ENCODE measurements at places on chromosomes 6 and 20.
A peak's percentile ranks its signal among the peaks of the same experiment; 100 is the strongest.

GRCh38 chr20:41632896-41633295 lies 14.7 kb upstream of the CHD6 start:
- peak; percentile 16 for DNase-seq

GRCh38 chr6:21023210-21023609 lies 489.0 kb downstream of the CDKAL1 start:
- no peak for DNase-seq

DNA sequence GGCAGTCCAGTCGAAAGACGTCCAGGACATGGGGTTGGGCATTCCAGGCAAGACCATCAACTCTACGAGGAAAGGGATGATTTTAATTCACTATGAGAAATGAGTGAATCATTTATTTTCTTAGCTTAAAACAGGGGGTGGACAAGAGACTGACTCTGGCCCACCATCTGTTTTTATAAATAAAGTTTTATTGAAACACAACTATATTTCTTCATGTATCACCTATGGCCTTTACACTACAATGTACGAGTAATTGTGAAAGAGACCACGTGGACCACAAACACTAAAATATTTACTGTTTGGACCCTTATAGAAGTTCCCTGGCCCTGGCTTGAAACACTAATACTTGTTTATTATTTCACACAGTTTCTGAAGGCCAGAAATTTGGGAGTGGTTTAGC lies 15.6 kb upstream of the RSPO4 start:
- no peak for DNase-seq

DNA sequence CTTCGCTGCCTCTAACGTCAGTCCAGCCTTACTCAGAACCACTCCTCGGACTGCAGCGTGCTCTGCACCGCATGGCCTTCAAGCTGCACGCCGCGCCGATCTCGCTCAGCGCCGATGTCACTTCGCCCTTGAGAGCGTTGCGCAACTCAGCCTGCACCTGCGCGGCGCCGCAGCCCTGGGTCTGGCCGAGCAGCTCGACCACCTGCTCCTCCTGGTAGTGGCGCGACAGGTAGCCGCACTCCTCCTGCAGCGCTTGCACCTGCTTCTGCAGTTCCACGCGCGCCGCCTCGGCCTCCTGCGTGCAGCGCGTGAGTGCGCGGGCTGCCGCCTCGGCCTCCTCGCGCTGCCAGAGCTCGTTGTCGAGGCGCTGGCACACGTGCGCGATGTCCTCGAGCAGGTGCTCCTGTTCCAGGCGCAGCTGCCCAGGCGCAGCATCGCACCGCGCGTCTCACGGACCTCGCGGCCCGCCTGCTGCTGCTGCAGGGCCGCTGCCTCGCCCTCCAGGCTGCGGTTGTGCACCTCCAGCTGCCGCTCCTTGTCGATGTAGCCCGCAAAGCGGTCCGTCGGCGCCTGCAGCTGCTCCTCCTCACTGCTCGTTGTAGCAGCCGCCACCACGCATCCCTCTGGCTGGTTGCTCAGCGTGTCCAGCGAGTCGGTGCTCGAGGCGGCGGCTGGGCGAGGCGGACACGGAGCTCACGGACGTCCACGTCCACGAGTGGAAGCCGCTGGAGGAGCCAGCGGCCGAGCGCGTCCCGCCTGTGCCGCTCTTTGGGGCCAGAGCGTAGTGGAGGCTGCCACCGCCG lies 380.6 kb upstream of the CHD6 start:
- no peak for DNase-seq

- no peak for DNase-seq
Measured at GRCh38 chr6:1538369-1538768, 71.3 kb upstream of the FOXC1 start.

DNA sequence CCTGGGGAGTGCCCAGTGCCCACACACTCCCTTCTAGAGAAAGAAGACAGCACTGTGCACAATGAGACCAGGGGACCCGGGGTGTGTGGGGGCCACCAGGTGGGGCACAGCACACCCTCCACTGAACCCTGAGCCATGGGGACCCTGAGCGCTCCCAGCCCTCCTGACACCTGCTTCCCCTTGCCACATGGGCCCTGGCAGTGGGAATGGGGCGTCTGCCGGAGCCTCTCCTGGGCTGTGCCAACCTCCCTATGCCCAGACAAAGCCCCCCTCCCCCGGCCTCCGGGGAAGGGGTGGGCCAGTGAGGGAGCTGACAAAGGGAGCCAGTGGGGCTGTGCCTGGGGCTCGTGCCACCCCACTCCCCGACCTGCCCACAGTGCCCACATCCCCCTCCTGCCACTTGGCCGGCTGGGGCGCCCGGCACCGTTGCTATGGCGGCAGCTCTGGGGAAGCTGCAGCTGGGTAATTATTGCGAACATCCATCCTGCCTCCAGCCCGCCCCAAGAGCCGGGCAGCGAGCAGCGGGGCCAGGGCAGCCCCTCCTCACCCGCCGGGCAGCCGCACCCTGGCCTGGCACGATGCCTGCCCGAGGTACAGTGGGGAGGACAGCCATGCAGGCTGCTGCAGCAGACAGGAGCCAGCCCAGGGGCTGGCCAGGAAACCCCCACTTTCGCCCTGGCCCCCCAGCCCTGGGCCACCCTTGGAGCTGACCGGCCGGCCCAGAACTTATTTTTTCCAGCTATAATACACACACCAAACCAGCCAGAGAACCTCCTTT lies 41.9 kb upstream of the NOL4L start:
- DNase-seq: peak; percentile 5

DNA sequence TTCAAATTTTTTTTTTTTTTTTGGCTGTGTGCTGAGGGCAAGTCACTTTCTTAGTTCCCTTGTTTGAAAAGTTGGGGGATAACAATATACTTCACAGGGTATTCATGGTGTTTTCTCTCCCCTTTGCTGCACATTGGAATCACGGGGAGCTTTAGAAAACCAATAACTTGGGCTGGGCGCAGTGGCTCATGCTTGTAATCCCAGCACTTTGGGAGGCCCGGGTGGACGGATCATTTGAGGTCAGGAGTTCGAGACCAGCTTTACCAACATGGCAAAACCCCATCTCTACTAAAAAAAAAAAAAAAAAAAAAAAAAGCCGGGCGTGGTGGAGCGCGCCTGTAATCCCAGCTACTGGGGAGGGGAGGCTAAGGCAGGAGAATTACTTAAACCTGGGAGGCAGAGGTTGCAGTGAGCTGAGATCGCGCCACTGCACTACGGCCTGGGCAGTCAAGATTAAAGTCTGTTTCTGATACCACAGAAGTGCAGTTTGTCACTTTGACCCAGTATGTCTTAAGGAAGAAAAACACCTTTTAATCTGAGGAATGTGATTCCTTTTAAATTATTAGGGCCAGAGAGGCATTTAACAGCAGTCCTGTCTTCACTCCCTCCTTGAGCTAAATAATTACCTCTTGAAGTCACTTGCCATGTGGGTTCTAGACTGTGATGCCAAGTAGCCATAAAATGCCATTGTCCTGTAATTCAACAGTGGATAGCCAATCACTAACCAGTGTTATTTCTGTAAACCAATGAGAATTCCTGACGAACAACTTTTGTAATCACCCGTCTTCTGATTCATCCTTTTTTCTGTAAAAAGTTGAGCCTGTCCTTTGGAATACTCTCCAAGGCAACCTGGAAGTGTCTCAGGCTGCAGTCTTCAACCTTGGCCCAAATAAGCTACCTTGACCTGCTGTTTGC lies 16.1 kb downstream of the SRSF3 start:
- DNase-seq: no peak
